ENCODE measurements at places on chromosomes 11 and 22.

DNA sequence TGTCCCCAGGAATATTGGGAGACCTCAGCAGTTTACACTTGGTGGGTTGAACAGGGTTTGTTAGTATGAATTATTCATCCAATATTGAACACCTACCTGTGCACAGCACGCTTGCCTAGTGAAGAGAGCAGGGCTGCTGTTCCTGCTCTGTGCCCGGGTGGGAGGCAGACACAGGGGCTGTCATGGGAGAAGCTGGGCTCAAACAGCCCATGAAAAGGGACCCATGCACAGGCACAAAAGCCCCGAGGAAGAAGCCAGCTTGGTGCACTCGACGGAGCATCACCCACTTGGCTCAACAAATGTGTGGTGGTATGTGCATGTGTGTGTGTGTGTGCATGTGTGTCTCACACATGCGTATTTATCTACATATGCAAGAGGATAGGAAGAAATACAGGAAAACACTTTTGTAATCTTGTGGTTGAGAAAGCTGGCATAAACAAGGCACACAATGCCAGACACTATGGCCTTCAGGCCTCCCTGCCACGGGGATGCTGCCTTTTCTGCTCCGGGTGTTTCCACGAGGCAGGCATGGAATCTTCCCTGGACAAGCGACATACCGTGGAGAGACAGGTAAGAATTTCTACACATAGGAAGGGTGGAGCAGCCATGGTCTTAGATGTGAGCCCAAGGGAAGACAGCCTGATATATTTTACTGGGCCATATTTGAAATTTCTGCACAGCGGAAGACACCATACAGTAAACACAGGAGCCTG lies 5.0 kb upstream of the APOBEC3A start:
- DNase-seq = no peak

DNA sequence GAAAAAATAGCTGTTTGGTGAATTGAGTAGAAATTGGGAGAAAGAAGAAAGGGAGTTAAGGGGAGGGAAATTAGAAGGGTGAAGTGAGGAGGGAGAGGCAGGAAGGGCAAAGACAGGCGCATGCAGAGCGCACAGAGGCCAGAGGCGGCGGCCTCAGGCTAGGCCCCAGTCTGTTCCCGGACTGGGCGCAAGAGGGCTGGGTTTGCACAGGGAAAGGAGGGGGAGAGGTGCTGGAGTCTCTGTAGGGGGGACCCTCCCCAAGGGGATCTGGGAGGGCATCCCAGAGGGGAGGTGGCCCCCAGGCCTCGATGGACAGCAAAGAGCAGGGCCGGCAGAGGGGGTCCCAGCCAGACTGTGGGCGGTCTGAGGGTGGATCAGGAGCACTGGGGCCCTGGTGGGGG lies 1.3 kb upstream of the FLRT1 start:
- no peak for DNase-seq

GRCh38 chr11:76131671-76132631 lies 74.4 kb downstream of the WNT11 start:
- no peak for DNase-seq

GRCh38 chr22:25361899-25362214 lies 142.4 kb downstream of the CRYBB2 start:
- DNase-seq = no peak

- DNase-seq = no peak
These were observed 405.9 kb downstream of the NXPE2 start for GRCh38 chr11:115084231-115084630.

GRCh38 chr11:28303477-28304191 lies 195.4 kb downstream of the METTL15 start:
- no peak for DNase-seq

DNA sequence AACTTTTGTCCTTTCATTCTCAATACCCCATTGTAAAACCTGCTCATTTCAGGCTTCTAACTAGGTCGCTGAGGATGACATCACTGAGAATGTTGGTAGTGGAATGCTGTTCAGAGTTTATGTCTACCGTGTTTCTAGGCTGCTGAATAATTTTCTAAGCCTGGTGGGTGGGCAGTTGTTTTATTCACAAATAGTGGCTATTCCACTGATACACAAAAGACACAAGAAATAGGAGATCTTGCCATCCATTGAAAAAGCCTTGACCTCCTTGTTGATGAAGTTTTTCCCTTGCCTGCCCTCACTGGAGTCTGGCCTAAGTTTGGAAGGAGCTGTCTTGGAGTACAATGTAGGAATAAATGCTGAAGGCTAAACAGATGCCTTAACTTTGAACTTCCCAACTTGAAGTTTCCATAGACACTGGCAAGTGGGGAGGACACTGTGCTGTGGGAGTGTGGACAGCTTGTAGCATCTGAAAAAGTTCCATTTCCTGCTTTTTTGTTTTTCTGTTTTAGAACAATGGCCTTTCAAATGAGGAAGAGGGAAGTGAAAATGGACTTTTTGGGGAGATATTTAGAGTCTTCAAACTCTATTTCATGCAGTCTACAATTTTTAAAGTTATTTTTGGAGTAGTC lies 59.2 kb downstream of the TRIM44 start:
- no peak for DNase-seq

DNA sequence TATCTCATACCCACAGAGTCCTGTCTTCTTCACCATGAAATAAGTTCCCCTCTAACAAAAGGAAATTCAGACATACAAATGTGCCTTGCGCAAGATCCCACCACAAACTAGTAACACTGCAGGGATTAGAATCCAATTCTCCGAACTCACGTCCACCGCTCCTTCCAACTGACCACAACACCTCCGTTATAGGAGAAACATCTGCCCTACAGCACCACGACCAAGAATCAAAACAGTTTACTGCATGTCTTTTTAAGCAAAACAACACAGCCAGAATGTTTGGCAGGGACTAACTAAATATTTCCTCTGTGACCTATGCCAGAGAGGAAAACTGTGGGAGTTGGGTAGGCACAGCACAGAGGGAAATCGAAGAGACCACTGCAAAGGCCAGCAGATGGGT lies 72.7 kb upstream of the AKIP1 start:
- no peak for DNase-seq

All from cortex of kidney (tissue), 1 donor.